Stomach (tissue), 19 donors: ENCODE measurements at places on chromosomes 2 and 18. TPM values are rescaled to one million over a fixed set of nuclear protein-coding genes. Genes with fewer than 3 reads are reported as not detected.

The NEB gene
- total RNA-seq = 0.58 TPM

The RFTN2 gene
- 0.45 TPM for total RNA-seq

The TSPYL6 gene
- not detected for total RNA-seq

- H3K4me3 ChIP-seq = no peak overlapping the region
- no peak overlapping the region for H3K27ac ChIP-seq
- H3K4me1 ChIP-seq = no peaks in the 10 kb centered on the region
- no peaks in the 10 kb centered on the region for H3K27me3 ChIP-seq
Observed at GRCh38 chr2:39160982-39161381, 40.1 kb upstream of the SOS1 start.

The GTF2A1L gene
- 2.2 TPM for total RNA-seq

GRCh38 chr2:67201521-67201920, 195.6 kb upstream of the ETAA1 start:
- no peak overlapping the region for H3K4me3 ChIP-seq
- no peak for DNase-seq

DNA sequence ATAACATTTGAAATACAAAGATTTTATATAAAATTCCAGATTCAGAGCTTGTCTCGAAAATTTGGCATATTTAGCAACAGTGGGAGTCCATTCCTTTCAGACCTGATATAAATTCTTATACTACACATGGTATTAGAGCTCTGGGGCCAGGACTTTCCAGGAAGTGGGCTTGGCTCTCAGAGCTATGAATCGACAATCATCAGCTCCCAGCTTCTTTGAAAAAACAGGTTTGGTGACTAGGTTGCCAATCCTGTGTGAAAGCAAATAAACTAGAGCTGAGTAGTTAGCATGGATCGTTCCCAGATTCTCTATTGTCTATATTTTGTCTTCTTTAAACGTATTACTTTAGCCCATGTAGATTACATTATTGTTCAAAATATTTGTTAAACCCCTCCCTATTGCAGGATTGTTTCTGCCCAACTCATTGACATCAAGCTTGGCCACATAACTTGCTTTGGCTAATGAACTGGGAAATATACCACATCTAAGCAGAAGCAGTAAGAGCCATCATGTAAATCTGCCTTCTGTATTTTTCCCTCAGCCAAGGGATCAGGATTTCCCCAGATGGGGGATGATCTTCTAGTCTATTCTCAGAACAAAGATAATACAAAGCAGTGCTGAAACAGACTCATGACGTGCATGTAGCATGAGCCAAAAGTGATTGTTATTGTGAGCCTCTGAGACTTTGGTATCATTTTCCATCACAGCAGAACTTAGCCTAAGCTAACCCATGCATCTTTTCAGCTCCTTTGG, 105.4 kb downstream of the KCNH7 start:
- peaks cover 12% of the 10 kb centered on the region for H3K4me1 ChIP-seq
- H3K27ac ChIP-seq = no peak overlapping the region
- H3K27me3 ChIP-seq = no peaks in the 10 kb centered on the region
- peak; percentile 69 for DNase-seq
- no peaks in the 10 kb centered on the region for H3K36me3 ChIP-seq

The DYNAP gene
- not detected for total RNA-seq

DNA sequence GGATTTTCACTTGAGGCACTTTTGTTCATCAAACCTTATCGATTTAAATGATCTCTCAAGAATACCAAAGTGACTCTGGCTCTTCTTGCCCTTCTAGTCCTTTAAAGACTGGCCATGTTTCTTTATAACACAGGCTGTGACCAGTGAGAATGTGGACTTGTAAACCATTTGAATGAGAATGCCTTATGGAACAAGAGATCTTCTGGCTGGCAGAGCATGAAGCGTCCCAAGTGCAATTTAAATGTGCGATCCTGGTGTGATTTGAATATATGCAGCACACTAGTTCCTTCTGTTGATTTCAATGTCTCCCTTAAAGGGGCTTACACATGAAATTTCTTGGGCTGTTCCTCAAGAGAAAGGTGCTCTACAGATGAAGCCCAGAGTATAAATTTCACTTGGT, 262.4 kb upstream of the CCDC68 start:
- no peak for DNase-seq
- no peak overlapping the region for H3K4me3 ChIP-seq
- H3K36me3 ChIP-seq = no peaks in the 10 kb centered on the region
- no peak overlapping the region for H3K27ac ChIP-seq
- no peaks in the 10 kb centered on the region for H3K4me1 ChIP-seq

The HRH4 gene
- not detected for total RNA-seq

The TEKT4 gene
- total RNA-seq = not detected

GRCh38 chr2:72847534-72848315, 21.9 kb upstream of the EXOC6B start:
- no peak for DNase-seq
- H3K36me3 ChIP-seq = no peaks in the 10 kb centered on the region
- no peaks in the 10 kb centered on the region for H3K4me1 ChIP-seq

The RAX gene
- not detected for total RNA-seq

The SLC30A3 gene
- not detected for total RNA-seq

The CERKL gene
- not detected for total RNA-seq

DNA sequence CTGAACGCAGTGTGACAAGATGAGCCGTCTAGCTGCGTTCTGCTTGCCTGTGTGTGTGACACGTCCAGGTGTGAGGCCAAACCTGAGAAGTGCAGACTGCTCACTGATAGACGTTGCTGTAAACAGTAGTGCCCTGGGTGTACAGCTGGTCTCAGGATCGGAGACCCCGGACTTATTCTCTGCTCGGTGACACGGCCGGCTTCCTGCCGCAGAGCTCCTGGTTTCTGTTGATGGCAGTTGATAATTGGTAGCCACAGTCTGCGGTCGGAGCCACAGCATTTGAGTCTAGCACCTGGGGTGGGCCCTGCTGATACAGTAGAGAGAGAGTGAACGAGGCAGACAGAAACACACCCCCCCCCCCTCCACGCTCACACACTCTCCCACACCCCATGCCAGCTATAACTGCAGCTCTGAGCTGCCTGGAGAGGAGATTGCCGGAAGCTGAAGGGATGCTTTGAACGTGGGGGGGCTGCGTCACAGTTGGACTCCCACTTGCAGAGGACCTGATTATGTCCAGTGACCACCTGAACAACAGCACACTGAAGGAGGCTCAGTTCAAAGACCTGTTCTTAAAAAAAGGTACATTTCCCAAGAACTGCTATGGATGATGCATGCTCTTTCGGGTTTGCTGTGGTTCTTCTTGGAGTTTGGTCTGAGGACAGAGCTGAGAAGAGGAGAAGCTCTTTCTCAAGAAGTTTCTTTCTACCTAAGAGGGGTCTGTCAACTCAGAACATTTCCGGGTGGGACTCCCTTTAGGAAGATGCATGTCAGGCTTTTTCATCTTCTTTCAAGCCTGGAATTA, 114.0 kb downstream of the FAM210A start:
- H3K4me1 ChIP-seq = peaks cover 26% of the 10 kb centered on the region
- no peaks in the 10 kb centered on the region for H3K36me3 ChIP-seq
- H3K27ac ChIP-seq = peak overlapping the region; percentile 9
- peak overlapping the region; percentile 36 for H3K4me3 ChIP-seq
- peak; percentile 65 for DNase-seq
- H3K27me3 ChIP-seq = peaks cover 7% of the 10 kb centered on the region

- H3K4me1 ChIP-seq = peaks cover 5% of the 10 kb centered on the region
- no peak overlapping the region for H3K27ac ChIP-seq
- H3K36me3 ChIP-seq = no peaks in the 10 kb centered on the region
- H3K4me3 ChIP-seq = no peak overlapping the region
- peak; percentile 38 for DNase-seq
- no peaks in the 10 kb centered on the region for H3K27me3 ChIP-seq
Observed at GRCh38 chr18:80210312-80211083, 36.8 kb downstream of the PARD6G start.

GRCh38 chr2:25590921-25591505, 82.4 kb downstream of the DTNB start:
- H3K4me1 ChIP-seq = no peaks in the 10 kb centered on the region
- H3K27me3 ChIP-seq = no peaks in the 10 kb centered on the region
- DNase-seq = no peak

DNA sequence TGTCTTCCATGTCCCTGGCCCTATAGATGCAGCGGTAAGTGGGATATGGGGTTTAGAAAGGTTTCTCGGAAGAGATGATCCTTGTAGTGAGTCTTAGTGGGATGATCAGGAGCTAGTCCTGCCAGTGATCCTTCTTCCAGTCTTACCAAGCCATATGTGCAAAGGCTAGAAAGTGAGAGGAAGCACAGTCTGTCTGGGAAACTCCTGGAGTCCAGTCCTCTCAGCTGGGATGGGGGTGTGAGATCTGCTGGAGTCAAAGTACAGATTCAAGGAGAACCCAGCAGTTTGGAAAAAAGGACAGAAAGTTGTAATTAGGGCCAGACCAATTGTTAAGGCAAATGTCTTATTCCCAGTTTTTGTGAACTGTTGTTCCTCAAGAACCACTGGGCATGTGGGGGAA, 83.3 kb downstream of the LIMS1 start:
- no peak for DNase-seq
- H3K4me1 ChIP-seq = peaks cover 62% of the 10 kb centered on the region
- no peak overlapping the region for H3K4me3 ChIP-seq
- H3K36me3 ChIP-seq = no peaks in the 10 kb centered on the region

GRCh38 chr18:79186649-79187048, 117.5 kb downstream of the ATP9B start:
- no peaks in the 10 kb centered on the region for H3K27me3 ChIP-seq
- no peaks in the 10 kb centered on the region for H3K4me1 ChIP-seq
- no peak for DNase-seq

DNA sequence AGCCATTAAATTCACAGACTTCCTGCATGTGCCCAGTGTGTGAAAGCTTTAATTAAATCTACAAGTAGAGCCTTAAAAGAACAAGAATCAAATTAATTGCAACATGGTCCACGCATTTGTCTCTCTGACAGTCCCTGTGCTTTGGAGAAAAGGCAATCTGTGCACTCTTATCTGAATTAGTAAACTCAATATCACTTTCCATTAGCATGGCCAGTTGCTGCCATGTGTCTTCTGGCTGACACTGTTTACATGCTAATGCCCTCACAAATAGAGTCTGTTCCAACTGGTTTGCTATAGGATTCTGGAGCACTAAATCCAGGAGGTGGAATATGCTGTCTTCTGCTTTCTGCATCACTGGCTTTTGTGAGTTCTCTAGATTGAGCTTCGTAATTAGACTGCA, 434.5 kb upstream of the RAB12 start:
- no peaks in the 10 kb centered on the region for H3K36me3 ChIP-seq
- H3K27me3 ChIP-seq = no peaks in the 10 kb centered on the region
- H3K4me1 ChIP-seq = peaks cover 37% of the 10 kb centered on the region
- H3K27ac ChIP-seq = no peak overlapping the region
- H3K4me3 ChIP-seq = no peak overlapping the region
- peak; percentile 47 for DNase-seq

The NDC80 gene
- total RNA-seq = 3.0 TPM

GRCh38 chr2:74966887-74967286, 8.4 kb downstream of the POLE4 start:
- H3K27ac ChIP-seq = no peak overlapping the region
- H3K27me3 ChIP-seq = no peaks in the 10 kb centered on the region
- H3K36me3 ChIP-seq = peaks cover 48% of the 10 kb centered on the region
- no peaks in the 10 kb centered on the region for H3K4me1 ChIP-seq

The MYCN gene
- 5.3 TPM for total RNA-seq

The OSR1 gene
- total RNA-seq = 10.7 TPM
